ENCODE measurements at places on chromosomes 2 and 18.

DNA sequence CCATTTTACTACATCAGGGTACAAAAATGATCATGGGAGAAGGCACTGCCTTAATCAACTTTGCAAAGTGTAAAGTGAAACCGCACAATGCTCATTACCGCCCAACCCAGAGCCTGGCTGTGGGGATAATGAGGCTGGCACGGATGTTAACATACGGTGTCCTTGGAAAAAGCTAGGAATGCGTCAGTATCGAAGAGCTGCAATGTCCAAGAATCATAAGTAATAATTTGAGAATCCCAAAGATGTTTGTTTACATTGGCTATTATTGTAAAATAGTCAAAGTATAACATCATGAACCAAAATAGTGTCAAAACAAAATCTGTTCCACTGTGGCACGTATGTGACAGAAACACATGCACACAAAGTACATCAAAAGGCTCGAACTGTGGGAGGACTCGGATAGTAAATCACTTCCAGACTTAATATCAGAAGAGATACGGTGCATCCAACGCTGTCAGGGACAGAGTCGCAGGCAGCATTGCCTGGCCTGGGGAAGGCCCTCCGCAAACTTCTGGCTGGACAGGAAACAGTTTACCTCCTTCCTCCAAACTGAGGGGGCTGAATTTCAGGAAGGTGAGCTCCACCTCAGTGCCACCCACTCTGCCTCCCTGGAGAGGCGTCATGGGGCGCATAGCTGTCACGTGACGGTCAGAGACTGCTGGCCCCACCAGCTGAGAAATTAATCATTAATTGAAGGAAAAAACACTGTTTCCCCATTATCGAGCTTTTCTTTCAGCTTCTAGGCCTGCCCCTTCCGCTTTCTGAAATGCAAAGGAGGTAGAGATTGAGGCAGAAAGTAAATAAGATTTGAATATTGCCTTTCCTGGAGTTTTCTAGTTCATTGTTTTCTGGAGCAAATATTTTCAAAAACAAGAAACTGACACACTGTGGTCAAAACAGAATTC is 1.8 kb upstream of the ID2 start:
- DNase-seq: no peak

- no peak for DNase-seq
Observed at GRCh38 chr2:238095143-238095542, 5.0 kb upstream of the ESPNL start.

- DNase-seq: no peak
Observed at GRCh38 chr2:179604598-179604997, 256.8 kb downstream of the ZNF385B start.

DNA sequence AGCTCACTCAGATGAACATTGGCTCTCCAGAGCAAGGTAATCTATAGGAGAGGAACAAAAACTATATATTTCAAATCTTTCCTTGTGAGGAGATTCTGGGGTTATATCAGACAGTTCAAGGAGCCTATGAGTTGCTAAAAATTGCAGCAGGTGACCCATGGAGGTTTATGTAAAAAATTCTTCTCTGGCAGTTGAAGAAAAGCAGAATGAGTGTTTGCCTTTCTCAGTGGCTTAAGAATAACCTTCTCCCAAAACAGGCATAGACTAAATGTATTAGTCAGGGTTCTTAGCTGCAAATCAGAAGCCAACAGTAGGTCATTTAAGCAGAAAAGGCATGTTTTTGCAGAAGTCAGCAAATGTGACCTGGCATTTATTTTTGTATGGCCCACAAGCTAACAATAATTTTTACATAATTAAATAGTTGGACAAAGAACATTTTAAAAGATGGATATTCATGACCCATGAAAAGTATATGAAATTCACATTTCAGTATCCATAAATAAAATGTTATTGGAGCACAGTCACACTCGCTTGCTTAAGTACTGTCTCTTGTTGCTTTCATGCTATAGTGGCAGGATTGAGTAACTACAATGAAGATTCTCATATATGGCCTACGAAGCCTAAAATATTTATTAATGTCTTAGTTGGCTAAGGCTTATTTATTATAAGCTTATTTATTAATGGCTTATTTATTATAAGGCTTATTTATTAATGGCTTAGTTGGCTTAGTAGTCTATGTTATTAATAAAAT is 93.4 kb upstream of the TLK1 start:
- no peak for DNase-seq

DNA sequence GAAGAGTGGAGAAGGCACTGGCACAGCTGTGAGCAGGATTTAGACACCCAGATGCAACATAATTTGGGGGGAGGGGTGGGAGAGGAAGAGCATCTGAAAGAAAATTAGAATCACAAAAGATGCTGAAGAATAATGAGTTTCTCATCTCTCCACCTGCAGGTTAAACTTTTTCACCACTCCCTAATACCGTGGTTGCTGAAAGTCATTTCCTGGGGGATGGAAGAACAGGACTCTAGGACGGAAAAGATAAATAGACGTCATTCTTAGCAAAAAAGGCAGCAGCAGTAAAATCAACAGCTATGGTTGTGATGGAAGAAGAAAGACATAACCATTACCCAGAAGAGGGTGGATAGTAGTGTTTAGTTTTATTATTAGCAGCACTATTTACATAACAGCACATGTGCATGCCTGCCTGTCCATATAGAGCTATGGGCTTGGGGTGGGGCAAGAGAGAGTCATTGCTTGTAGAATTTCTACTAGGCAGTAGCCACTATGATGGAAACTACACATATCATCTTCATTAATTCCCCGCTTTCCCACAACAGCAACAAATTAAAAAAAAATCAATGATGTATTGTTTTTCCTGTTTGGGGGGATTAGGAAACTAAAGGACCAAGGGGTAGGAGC is 212.2 kb downstream of the TRIB2 start:
- no peak for DNase-seq

DNA sequence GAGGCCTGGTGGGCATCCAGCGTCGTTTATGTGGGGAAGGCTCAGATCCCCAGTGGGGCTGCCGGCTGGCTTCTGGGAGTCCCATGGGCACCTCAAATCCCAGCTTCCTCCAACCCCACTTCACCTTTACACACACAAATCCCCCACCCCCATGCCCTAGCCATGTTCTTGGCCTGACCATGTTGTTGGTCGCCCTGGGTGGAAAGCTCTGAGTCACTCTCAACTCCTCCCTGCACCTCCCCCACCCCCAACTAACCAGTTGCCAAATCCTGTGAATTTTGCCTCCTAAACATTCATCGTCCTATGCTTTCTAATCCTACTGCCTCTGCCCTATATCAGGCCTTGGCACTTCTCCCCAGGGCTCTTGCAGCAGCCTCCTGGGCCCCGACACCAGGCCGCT is 6.4 kb downstream of the TNS1 start:
- no peak for DNase-seq

- DNase-seq: peak; percentile 37
Observed at GRCh38 chr2:217370391-217370790, 510.5 kb upstream of the TNP1 start.

DNA sequence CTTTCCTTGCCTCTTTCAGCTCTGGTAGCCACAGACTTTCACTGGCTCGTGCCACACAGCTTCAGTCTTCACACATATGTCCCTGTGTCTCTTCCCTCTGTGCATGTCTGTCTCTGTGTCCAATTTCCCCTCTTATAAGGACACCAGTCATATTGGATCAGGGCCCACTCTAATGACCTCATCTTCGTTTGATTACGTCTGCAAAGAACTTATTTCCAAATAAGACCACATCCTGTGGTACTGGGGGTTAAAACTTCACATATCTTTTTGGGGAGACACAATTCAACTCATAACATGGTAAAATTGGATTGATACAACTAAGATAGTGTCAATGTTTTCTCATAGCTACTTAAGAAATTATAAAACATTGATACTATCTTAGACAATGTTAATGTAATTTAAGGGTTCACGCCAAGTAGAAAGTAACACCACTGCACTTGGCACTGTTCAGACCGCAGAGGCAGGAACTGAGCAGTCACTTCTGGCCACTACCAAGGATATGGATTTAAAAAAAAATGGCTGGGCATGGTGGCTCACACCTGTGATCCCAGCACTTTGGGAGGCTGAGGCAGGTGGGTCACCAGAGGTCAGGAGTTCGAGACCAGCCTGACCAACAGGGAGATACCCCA is 119.6 kb upstream of the EPAS1 start:
- no peak for DNase-seq

- DNase-seq: no peak
Observed at GRCh38 chr2:216215658-216216390, 106.7 kb downstream of the XRCC5 start.

DNA sequence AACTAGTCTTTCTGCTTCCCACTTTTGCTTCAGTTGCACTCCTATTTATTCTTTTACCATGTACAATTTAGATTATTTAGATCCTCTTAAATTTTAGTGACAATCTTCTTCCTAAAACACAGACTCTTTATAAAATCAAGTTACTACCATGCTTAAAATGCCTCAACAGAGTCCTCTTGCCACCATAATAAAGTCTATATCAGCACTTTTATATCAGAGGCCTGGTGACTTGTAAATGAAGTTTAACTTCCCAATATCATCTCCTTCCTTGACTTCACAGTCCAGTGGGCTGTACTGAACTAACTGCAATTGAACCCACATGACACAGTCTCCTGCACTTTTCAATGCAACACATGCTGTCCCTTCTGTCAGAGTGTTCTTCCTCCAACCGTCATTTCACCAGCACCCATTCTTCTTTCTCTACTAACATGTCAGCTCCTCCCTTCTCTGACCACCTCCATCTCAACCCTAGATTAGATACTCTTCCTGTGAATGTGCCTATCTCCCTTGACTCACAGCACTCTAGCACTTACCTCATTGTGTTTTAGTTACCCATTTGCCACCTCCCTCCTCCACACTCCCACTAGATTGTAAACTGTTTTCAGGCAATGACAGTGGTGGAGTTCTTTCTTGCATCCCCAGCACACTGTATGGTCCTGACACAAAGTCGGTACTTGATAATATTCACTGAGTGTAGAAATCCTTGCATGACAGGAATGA is 414.9 kb downstream of the SATB2 start:
- DNase-seq: no peak

DNA sequence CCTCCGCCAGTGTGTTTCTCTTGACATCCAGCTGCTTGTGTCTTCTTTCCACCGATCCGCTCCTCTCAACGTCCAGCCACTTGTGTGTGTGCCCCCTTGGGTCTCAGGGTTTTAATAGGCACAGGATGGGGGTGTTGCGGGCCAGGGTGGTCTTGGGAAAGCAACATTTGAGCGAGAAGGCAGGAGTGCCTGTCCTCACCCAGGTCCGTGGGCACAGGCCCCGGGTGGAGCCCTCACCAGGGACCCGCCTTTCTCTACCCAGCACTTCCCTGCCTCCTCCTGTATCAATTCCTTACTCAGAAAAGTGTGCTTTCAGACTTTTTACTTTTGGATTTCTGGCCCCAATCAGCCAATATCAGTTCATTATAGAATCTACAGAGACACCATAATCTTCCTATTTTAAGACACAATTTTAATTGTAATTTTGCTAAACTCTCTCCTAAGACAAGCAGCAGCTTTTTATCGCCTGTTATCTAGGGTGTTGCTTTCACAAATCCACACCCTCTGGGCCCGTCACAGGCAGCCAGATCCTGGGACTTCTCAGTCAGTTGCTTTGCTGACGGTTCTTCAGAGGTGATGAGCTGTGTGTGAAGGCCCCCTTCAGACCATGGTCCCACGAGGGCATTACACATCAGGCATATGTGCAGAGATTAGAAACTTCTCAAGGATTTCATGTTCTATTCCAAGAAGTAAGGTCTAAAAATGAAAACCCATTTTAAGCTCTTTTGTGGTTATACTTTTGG is 96.0 kb upstream of the FHL2 start:
- DNase-seq: no peak

- DNase-seq: no peak
Observed at GRCh38 chr2:38685116-38685735, 19.3 kb downstream of the GALM start.

GRCh38 chr2:230905448-230906421 is 19.3 kb downstream of the GPR55 start:
- peak; percentile 91 for DNase-seq

GRCh38 chr18:45083226-45083855 is 402.7 kb downstream of the SETBP1 start:
- no peak for DNase-seq

DNA sequence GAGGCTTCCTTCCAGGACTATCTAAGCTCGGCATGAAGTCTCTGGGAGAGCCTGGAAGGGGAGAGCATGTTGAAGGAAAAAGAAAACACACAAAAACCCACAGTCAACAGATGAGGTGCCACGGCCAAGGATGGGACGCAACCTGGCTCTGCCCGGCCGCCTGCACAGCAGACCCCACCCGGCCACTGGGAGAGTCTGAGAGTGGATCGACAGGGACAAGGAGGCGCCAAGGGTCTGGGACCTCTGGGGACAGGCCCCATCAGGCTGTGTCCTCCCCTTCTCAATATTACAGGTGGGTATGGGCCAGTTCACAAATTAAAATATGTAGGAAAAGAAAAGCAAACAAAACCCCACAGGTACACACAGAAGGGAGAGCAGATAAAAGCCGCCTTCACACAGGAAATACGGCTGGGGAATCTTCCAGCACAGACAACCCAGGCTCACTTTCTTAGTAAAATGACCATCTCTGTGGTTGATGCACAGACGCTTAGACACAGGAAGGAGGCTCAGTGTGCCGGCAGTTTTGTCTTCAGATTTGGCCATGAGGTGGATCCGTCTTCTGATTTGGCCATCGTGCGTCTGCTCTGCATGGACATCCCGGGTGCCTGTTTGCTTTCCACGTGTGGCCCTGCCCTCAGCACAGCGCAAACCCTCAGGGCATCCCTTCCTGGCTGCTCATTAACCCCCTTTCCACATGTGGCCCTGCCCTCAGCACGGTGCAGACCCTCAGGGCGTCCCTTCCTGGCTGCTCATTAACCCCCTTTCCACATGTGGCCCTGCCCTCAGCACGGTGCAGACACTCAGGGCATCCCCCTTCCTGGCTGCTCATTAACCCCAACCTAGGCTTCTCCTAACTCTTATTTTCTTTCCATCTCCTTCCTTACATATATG is 138.4 kb downstream of the EIPR1 start:
- DNase-seq: no peak

- DNase-seq: no peak
Observed at GRCh38 chr2:150617351-150617978, 130.0 kb upstream of the RND3 start.

GRCh38 chr2:149044500-149044899 is 6.0 kb downstream of the LYPD6B start:
- no peak for DNase-seq

DNA sequence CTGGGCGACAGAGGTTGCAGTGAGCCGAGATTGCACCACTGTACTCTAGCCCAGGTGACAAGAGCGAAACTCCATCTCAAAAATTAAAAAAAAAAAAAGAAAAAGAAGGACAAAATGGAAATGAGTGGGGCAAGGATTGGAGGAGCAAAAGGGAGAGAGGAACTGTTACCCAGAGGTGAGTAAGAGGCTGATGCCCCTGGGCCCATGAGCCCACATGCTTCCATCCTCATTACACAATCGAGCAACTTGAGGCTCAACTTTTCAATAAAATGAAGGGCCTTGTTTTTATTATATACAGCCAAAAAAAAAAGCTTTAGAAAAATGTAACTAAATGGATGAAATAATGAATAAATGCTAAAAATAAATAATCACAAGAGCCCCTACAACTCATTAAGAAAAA is 91.7 kb upstream of the YWHAQ start:
- no peak for DNase-seq

Measured in stimulated activated CD8-positive, alpha-beta memory T cell treated with anti-CD3 and anti-CD28 coated beads, Interleukin-4, amount 100 ng/mL, for 48 hours (primary cell).